Activated naive CD4-positive, alpha-beta T cell (primary cell): ENCODE measurements at places on chromosomes 16 and 17.

DNA sequence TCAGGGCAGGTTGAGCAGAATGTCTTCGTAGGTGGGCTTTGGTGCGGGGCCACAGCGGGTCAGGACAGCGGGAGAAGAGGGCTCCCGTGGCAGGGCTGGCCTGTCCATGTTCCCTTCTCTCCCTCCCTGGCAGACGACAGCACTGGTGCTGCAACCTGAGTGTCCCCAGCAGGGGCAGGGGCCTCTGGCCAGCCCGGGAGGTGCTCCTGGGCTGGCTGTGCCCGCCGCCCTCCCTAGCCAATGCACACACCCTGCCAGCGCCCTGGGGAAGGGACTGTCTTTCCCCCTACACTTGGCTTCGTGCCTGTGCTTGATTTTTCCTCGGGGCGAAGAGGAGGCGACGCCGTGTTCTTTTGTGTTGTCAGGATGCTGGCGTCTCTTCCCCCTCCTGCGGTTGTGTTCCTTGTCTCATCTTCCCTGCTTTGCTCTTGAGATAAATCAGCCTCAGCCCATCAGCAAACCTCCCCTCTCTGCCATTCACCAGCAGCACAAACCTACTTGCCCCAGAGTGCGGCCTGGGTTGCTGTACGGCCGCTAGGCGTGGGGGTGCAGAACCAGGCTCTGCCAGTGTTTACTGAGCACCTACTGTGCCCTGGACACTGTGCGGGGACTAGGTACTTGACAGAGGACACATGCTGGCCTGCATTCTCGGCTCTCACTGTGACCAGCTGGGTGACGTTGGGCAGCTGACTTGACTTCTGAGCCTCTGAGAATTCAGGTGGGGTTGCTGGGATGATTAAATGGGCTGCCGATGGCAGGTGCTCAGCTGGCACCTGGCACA lies 237.3 kb upstream of the CIBAR2 start:
- DNase-seq, result no peak

DNA sequence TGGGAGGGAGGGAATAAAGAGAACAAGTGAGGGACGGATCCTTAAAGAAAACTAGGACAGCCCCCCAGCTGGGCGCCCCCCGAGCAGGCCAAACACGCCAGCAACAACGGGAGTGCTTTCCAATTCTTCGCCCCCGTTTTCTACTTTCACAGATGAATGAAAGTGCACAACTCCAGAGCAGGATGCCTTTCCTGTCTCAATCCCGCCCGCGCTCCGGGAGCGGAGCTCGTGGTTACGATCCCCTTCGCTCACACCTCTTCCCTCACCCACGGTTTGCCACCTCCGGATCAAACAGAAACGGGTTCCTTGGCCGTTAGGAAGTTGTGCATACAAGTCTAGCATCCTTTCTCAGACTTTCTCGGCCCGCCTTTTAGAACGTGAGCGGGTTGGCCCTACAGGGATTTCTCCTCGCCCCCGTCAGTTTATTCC lies 680 bp downstream of the SKA2 start:
- DNase-seq, result no peak

GRCh38 chr17:42275527-42276358 lies 448 bp downstream of the STAT5B start:
- DNase-seq, result no peak

- no peak for DNase-seq
Observed at GRCh38 chr16:88872650-88873331, 6.3 kb upstream of the PABPN1L start.

- DNase-seq, result no peak
Observed at GRCh38 chr17:61734466-61734865, 128.9 kb downstream of the BRIP1 start.

GRCh38 chr16:4461250-4462085 lies 13.0 kb downstream of the NMRAL1 start:
- DNase-seq, result no peak

- DNase-seq, result no peak
Observed at GRCh38 chr16:19066988-19067348, 446 bp upstream of the COQ7 start.
